ENCODE measurements at places on chromosomes 7 and 10.

DNA sequence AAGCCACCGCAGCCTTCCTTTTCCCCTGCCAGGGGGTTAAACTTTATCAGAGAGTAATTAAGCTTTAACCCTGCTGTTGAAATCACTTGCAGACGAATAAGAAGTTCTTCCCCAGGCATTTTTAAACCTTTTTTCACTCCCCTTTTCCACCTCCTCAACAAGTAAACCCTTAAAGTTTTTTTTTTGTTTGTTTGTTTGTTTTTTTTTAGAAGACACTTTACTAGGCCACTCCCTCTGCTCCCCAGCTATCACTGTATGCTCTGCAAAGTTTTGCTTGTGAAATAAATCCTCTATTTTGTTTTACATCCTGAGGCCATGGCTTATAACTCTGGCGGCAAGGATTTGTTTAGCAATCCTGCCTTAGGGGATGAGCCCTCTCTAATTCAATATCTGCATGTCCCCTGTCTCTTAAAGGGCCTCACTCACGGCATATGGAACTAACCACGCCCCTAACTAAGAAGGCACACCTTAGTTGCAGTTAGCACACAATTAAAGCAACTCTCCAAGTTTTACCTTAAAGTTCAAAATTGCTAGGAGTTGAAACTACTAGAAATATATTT is 1354.7 kb upstream of the LRRTM3 start:
- no peak for DNase-seq

- no peak for DNase-seq
Measured at GRCh38 chr10:102675011-102675665, 30.9 kb downstream of the TRIM8 start.

DNA sequence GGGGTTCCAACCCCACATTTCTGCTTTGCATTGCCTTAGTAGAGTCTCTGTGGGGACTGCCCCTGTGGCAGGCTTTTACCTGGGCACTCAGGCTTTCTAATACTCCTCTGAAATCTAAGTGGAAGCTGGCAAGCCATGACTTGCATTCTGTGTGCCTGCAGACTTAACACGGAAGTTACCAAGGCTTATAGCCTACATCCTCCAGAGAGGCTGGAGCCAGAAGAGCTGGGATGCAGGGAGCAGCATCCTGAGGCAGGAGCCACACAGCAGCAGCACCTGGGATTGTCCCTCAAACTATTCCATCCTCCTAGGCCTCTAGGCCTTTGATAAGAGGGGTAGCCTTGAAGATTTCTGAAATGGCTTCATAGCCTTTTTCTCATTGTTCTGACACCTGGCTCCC is 22.1 kb upstream of the ABCC2 start:
- no peak for DNase-seq

- no peak for DNase-seq
Measured at GRCh38 chr7:155405399-155406318, 52.3 kb upstream of the EN2 start.

DNA sequence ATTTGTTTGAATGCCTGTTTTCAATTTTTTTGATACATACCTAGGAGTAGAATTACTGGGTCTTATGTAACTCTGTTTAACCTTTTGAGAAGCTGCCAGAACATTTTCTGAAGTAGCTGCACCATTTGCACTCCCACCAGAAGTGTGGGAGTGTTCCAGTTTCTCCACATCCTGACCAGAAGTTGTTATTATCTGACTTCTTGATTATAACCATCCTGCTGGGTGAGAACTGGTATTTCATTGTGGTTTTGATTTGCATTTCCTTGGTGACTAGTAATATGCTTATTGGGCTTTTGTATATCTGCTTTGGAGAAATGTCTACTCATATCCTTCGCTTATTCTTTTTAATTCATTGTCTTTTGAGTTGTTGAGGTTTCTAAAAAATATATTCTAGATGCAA is 117.2 kb upstream of the GLCCI1 start:
- peak; percentile 4 for DNase-seq

DNA sequence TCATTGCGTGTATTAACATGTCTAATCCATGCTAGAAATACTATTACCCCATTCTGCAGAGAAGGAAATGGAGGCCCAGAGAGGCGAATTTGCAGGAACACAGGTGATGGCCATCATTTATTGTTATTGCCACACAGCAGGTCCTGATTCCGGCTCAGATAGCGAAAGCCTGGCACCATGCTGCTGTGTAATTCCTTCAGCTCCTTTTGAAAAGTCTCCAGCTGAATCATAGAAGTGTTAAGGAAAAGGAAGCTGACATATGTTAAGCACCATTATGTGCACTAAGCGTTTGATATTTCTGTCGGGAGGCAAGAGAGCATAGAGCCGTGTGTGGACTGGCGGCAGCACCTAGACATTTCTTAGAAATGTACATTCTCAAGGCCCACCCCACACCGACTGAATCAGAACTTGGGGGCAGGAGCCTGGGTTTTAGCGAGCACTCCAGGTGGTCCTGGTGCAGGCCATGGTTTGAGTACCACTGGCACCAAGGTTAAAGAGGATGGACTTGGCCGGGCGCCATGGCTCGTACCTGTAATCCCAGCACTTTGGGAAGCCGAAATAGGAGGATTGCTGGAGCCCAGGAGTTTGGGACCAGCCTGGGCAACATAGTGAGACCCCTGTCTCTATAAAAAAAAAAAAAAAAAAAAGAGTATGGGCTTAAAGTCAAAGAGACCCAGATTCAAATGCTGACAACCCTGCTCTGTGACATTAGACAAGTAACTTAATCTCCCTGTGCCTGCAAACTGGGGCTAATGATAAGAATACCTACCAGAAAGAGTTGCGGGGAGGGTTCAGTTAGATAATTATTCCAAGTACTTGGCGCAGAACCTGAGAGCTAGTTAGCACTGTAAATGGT is 52.2 kb downstream of the UNC5B start:
- DNase-seq: no peak

DNA sequence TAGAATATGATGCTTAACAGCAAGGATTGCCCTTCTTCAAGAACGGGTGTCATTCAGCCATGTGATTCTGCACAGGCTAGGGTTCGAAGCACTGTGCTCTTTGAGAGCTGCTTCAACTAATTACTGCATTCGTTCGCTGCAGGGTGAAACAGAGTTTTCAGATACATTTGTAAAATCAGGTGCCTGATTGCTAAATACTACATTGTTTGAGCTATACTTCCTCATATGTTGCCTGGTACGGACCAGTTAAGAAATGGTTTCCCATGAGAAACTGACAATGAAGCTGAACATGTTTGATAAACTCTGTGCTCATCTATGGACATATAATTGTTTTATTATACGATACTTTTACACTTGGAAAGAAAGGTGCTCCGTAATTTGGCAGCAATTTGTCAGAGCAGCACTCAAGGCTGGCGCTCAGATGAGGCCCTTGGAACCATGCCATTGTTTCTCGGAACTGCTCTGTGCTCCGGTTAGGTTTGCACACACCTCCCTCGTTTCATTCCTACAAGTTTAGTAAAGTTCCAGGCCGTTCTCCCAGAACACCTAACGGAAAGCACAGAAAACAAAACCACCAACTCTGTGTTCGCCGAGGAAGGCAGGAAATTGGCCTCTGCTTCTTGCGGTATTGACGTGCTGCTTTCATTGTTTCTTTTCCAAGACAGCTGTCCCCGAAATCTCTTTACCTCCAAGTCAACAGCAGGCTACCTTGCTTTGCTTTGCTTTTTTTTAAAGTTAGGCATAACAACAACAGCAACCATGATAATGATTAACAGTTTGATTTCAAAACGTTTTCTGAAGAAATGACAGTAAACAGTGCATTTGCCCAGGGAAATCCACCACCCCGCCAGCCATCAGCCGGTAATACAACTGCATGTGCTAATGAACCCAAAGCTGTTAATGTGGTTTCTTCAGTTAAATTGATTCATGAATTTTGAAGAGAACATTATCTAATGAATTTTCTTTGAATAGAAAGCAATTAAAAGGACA is 206.9 kb downstream of the EBF3 start:
- DNase-seq: no peak

DNA sequence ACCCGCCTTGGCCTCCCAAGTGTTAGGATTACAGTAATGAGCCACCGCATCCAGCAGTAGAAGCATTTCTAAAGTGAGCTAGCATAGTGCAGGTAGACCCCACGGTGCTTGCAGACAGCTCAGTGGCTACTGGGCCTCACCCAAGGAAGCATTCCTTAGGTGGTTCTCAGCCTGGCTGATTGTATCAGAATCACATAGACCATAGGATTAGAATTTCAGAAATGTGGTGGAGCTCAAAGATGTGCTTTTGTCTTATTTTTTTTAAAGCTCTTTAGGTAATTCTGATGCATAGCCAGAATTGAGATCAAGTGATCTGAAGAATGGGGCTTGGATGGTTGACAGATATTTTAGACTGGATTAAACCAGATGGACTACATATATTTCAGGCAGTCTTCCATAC is 10.9 kb downstream of the ANLN start:
- DNase-seq: no peak
